ENCODE measurements at places on chromosomes 5 and 9. TPM values are rescaled to one million over a fixed set of nuclear protein-coding genes. Genes with fewer than 3 reads are reported as not detected.

GRCh38 chr9:76013809-76014208, 123.3 kb downstream of the PCSK5 start:
- DNase-seq: no peak

DNA sequence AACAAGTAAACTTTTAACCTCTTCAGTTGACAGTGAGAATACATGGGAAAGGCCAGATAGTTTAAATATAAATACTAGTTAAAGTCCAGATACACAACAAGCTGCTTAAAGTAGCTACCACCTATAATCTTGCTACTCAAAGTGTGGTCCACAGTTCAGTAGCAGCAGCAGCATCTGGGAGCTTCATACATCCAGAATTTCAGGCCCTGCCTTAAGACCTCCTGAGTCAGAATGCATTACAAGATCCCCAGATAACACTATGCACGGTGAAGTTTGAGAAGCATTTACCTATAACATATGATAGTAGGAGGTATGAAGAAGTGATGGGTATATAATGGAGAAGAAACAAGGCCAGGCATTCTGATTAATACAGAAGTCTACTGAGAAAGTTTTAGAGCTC, 244.5 kb downstream of the EFNA5 start:
- no peak for DNase-seq

DNA sequence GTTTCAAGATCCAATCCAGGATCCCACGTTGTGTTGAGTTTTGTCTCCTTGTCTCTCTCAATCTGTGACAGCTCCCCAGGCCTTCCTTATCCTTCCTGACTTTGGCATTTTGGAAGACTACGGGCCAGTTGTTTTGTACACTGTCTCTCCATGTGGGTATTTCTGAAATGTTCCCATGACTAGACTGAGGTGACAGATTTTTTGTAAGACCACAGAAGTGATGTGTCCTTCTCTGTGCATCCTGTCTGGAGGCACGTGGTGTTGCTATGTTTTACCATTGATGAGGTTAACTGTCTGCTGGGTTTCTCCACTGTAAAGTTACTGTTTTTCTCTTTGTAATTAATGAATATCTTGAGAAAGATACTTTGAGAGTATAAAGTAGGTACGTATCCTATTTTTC, 15.7 kb upstream of the PDZD2 start:
- DNase-seq: no peak

DNA sequence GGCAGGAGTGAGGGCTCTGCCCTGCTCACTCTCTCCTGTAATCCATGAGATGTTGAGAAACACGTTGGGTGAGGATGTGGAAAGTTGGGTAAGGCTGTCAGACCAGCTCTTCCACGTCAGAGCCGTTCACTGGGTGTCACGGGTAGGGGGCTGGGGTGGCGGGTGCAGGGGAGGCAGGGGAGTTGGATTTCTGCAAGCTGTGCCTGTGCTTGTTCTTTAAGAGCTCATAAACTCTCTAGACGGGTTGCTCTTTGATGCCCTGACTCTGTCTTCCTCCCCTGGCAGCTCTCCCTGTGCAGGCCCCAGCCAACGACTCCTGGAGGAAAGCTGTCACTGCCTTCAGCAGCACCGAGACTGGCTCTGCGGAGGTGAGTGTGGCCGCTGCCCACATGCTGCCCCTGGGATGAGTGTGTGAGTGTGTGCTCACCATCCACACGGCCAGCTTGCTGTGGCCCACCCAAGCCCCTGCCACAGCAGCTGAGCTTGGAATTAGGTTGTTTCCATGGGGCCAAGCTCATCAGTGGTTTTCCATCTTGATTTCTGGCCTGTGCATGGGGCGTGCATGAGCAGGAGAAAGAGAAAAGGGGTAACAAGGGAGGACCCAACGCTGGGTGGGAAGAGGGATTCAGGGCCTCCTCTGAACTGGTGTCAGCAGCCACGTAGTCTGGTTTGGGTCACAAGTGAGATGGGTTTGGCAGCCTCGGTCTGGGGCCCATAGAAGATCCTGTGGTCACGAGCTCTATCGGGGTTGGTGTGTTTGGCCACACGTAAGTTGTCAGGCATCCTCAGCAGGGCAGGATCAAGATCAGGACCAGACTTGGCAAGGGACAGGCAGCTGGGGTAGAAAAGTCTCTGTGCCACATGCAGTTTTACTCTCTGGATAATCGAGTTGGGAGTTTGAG, 21.0 kb upstream of the POMT1 start:
- DNase-seq: peak; percentile 61

- no peak for DNase-seq
Measured at GRCh38 chr5:170147753-170148264, 42.1 kb downstream of the FOXI1 start.

GRCh38 chr5:34487159-34487879, 168.8 kb upstream of the RAI14 start:
- DNase-seq: no peak

DNA sequence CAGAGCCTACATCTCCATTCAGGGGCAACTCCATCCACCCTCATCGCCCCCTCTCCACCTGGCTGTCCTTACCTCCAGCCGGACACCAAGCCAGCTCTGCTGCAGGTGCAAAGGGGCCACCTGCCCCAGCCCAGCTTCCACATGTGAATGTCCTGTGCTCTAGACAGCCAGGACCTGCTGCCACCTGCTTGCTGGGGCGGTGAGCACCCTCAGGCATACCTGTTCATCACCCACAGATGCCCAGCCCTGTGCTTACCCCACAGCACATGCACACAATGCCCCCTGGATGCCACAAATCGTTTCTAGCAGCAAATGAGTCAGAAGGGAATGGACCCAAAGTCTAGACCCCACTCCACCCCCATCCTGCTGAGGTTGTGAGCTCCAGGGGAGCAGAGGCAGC, 13.3 kb upstream of the NKD2 start:
- DNase-seq: no peak

GRCh38 chr5:96459313-96460121, 26.5 kb upstream of the PCSK1 start:
- no peak for DNase-seq

- DNase-seq: no peak
Measured at GRCh38 chr5:138024117-138024516, 8.8 kb downstream of the FAM13B start.

DNA sequence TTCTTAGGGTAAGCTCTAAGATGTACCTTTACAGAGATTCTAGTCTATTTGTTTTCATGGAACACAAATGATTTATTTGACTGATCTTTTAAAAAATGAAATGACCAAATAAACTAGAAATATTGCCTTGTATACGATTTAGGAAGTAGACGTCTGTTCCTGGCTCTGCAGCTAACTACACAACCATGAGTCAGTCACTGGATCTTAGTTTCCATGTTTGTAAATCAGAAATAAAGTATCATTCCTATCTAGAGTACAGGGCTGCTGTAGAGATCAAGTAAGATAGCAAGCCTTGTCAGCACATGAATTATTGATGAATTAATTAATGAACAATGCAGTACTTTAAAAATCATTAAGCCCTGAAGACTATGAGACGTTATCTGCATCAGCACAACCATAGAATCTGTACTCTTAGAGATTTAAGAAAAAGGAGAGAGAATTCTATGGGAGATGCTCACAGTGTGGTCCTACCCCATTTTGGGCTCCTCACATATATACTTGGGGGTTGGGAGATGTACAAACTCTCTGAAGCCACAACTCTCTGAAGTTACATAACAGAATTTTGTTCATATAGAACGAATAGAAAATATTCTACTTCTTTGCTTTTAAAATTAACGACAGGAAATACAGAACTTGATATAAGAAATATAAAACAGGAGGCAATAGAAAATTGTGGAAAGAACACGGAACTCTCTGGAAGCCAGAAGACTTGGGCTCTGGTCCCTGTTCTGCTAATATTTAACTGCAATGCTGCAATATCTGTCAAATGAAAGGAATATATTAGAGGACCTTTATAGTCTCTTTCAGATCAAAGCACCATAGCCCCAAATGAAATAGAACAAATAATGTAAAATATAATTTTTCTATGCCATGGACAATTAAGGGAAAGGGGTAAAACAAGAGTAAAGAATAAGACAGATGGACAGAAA, 48.4 kb upstream of the HNRNPA0 start:
- no peak for DNase-seq

DNA sequence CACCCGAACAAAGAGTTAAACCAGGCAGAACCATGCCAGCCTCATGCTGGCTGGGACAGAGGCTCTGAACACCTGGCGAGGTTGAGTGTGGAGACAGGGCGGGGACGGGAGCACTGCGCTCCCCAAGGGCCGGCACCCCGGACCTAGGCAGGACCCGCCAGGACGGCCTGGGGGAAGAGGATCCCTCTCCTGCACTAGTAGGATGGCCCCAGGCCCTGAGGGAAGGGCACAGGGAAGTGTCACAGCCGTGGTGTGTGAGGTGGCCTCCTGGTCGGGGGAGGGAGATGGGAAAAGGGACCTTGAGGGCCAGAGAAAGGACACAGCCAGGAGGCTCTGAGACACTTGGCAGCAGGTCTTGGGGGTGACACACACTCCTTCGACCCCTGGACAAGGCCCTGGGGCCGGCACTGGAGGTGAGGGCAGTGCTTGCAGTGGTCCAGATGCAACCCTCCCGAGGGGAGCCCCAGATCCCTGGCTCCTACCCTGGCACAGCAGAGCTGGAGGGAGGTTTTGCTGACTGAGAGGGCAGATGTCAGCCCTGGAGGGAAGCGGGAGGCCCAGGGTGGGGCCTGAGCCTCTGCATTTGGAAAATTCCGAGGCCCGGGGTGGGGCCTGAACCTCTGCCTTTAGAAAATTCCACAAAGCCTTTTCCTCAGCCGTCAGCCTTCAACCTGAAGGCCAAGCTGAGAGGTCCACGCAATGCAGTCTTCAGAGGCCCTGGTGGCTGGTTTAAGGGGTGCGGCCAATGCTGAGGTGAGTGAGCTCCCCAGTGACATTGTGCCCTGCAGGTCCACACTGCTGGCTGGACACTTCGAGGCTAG, 24.8 kb upstream of the TERT start:
- DNase-seq: peak; percentile 49

DNA sequence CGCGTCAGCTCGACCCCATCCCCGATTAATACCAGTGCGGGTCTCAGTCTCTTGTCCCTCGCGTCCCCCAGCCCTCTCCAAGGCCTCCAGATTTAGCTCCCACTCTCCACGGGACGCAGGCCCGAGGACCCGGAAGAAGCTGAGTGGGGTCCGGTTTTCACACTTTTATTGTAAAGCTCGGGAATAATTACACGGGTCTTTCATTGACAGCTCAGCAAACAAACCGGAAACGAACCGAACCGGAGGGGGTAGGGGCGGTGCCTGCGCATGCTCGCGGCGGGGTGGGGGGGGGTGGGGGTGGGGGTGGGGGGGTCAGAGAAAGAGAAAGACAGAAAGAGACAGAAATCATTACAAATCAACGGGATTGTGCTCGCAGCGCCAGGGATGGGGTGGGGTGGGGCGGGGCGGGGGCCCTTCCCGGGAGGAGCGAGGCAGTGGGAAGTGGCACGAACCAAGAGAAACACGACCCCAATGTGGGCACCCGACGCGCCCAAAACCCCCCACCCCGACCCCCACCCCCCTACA, 27.9 kb downstream of the PCDH1 start:
- DNase-seq: no peak

- no peak for DNase-seq
Measured at GRCh38 chr9:68951879-68952659, 61.8 kb downstream of the PRKACG start.

DNA sequence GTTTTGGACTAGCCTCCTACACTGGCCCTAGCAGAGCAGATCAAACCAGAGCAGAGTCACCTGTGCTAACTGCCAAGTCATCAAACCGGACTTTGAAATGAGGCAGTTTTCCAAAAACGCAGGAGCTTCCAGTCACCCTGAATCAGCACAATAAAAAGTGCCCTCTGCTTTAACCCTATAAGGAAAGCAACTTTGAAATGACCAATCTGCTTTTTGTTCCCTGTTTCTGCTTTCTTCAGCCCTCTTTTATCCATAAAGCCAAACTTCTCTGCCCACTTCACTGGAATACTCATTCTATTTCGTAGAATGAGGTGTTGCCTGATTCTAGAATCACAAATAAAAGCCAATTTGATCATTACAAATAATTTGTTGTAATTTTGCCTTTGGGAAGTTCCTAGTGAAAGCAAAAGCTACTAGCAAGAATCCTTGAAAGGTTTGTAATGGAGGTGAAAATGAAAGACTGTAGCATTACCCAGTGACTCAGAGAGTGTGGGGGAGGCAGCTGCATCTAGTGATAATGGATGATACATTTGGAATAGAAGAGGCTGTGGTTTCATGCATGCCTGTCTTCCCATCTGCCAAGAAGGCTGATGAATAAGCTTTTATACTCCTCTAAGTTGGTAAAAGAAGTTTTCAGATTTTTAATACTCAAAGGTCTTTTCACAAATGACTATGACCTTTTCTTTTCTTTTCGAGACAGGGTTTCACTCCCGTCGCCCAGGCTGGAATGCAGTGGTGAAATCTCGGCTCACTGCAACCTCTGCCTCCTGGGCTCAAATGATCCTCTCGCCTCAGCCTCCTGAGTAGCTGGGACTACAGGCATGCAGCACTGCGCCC, 14.9 kb downstream of the SPAAR start:
- DNase-seq: peak; percentile 74

DNA sequence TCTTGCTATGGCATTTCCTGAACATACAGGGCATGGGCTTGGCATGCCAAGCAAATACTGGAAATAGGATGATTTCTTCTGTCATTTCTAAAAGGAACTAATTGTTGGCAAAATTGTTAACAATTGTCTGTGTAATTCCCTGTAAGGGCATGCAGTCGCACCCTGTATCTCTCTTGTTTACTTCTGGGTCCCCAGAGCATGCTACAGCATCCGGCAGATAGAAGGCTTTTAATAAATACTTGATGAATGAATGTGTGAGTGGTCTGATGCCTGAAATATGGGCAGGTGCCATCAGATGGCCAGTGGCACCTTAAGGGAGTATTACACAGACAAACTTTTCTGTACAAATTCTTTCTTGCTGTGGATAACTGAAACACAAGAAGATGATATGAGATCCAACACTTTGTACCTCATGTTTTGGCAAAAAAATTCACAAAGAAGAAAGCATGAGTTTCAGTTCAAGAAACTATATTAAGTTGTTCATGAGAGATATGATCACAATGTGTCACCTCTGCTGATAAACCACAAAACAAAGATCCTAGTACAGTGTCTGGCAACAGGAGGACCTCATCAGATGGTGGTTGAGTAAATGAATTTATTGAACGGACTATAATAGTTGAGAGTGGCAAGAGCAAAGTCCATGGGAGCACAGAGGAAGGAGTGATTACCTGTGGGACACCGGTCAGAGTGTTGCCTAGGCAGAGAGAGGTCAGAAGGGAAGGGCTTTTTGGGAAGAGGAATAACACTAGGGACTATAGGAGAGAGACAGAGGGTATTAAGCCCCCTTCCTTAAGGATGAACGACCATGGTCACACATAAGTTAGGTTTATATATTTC, 194.2 kb downstream of the ATP10B start:
- DNase-seq: no peak

DNA sequence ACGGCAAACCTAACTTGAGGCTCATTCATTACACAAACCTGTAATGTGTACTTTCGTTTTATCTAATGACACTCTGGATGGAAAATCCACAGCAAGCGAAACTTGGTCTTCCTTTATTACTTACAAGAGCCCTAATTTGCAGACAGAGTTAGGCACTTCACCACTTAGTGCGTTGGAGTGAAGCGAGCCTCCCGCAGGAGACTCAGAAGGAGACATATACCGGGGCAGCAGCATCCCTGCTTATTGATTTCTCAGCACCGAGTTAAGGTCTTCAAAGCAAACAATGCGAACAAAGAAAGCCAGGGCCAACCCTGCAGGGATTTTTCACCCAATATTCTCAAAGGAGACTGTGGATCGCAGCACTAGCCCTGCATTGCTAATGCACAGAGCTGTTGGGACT, 28.6 kb downstream of the LSM11 start:
- no peak for DNase-seq

The PCDHB9 gene
- 0.47 TPM for polyA plus RNA-seq

The HTR4 gene
- not detected for polyA plus RNA-seq

The ANKRD34B gene
- polyA plus RNA-seq: not detected

The MARCOL gene
- polyA plus RNA-seq: not detected

The ADAMTS16 gene
- polyA plus RNA-seq: 5.6 TPM

The NNT gene
- 56.4 TPM for polyA plus RNA-seq

All from kidney (tissue), 22 donors.